ENCODE measurements at places on chromosomes 13 and 19. TPM values are rescaled to one million over a fixed set of nuclear protein-coding genes. Genes with fewer than 3 reads are reported as not detected.
A peak's percentile ranks its signal among the peaks of the same experiment; 100 is the strongest.

Gene PALM
- 33.3 TPM for polyA plus RNA-seq

Gene ZNF473
- 8.7 TPM for polyA plus RNA-seq

Gene SMIM44
- polyA plus RNA-seq = not detected

Gene SLC17A7
- polyA plus RNA-seq = 0.92 TPM

DNA sequence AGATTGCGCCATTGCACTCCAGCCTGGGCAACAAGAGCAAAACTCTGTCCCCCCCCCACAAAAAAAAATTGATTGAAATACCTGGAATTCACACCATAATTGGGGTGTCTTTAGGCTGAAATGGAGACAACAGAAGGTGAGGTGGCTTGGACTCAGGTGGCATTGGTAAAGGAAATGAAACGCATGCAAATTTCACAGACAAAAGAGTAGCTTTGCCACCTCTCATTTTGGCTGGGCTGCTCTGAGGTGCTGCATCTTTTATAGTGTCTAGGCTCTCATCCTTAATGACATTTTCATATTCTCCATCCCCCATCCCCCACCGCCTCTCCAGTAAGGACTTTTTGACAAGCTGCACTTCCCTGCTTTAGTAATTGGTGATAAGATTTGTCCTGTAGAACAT is 6.9 kb downstream of the UBE2L5 start:
- no peak for DNase-seq

DNA sequence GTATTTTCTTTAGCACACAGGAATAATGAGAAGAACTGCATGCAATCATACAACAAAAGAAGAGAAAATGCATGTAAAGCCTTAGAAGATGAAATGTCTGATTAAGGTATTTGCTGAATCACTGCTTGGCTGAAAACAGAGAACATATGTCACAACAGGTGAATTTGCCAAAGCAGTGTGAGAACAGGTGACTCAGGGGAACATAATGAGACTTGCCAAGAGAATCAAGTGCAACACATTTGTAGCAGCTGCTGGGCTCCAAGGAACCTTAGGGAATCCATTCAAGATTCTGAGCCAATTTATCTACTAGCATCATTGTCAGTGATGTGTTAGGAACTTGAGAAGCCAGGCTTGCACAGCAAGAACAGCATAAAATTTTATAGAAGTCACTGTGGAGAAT is 273.1 kb downstream of the PCDH20 start:
- DNase-seq = peak; percentile 6

DNA sequence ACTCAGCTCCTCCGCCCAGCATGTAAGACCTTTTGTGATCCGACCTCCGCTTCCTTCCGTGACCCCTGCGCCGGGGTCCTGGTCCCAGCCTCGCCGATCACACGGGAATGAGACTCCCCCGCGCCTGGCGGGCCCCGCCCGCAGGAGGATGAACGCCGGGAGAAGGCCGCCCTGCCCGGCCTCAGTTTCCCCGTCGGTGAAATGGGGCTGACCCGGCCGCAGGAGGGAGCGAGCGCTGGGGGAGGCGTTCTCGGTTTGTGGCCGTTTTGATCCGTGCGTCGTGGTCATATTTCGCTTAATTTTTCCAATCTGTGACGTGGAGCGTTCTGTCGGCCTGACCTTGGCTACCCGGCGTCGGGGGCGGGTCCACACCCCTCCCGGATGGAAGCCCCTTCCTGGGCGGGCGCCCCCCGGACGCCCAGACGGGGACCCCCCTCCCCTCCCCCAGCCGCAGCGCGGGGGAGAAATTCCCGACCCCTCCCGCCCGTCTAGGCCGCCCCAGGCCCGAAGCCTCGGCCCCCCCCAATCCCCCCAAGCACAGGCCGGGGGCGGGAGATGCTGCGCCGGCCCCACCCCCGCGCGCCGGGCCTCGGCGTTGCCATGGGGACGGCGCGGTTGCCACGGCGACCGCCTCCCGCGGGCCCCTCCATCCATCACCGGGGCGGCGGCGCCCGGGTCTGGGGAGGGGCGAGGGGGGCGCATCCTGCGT is 11.1 kb downstream of the PALM start:
- DNase-seq = peak; percentile 66

GRCh38 chr19:14413693-14414181 is 5.4 kb downstream of the DDX39A start:
- DNase-seq = no peak

- no peak for DNase-seq
Measured at GRCh38 chr13:97379386-97379785, 54.6 kb upstream of the RAP2A start.

DNA sequence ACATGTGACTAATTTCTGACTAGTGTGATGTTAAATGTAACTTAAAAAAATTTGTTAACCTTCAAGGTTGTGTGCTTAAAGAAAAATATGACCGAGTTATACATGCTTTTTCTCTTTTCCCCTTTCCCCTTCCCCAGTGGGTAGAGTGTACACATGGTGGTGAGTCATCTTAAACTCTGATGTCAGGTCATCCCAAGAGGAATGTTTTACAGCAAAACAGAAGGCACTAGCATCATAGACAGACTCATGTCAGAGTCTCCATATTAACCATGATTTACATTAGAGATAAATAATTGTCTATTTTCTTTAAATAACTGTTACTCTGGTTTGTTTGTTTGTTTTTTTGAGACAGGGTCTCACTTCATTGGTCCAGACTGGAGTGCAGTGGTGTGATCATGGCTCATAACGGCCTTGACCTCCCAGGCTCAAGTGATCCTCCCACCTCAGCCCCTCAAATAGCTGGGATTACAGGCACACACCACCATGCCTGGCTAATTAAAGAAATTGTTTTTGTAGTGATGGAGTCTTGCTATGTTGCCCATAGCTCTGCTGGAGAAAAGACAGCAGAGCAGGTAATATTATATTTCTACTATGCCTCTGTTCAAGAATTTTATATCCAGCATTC is 160.4 kb upstream of the PCDH9 start:
- no peak for DNase-seq

DNA sequence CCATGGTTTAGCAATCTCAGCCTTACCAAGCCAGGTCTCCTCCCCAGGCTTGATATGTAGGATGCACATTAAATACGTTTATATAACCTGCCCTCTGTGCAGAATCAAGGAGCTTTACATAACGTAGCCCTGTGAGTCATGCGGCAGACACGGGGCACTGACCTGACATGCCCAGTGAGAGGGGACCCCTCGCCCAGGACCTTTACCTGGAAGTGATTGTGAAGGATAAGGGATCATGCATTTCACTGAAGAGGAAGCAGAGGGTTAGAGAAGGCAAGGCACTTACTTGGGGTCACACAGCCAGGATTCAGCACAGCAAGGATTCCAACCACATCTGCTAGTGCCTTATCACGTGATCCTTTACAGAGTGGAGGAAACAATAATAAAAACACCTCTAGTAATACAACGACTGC is 18.9 kb upstream of the FOSB start:
- no peak for DNase-seq

DNA sequence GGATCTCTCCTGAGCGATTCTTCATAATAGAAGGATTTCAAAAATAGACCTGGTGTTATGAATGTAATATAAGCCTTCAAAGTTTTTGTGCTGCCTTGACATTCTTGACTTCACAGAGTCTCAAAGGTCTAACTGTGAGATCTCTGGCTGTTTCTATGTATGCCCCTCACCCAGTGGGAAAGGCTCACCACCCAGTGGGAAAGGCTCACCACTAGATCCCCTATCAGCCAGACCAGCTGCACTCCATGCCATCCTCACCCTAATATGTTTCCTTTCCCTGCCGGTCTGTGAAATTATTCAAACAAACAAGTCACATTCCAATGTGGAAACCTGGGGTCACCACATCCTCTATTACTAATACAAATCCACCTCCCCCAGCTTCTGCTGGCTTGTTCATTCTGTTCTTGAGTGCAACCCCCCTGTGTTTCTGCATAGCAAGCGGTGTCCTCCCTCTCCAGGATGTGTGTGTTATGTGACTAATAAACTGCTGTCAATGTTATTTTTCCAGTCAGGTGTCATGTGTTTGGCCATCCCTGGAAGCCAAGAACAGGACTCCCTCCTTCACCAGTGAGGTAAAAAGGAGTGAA is 13.8 kb upstream of the SLITRK1 start:
- DNase-seq = no peak

DNA sequence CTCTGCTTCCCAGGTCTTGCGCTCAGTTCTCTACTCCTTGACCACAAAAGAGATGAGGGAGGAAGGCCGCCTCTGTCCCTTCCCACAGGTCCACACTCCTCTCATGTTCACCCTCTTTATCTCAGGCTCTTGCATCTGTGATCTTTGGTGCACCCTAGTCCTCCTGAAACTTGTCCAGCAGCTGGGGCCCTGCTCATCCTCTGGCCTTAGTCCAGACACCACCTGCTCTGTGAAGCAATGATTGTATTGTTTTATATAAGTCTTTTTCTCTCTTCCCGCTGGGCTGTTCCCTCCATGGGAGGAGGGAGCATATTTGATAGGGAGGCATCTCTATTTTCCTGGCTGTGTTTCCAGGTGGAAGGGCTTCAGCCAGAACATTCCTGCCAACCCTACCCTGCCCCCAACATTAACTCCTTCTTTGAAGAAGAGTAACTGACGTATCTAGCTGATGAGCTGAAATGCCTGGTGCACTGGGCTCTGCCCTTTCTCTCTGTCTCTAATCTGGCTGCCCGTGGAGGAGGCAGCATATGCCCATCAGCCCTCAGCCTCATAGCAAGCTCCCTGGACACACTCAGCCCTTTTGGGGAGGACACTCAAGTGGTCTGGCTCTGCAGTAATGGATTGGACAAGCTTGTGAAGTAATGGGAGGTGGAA is 38.2 kb upstream of the SIAH3 start:
- DNase-seq = no peak

Measured in muscle of arm (tissue), 14 donors.